Aorta (tissue), 5 donors: ENCODE measurements at places on chromosomes 13 and 19. TPM values are rescaled to one million over a fixed set of nuclear protein-coding genes. Genes with fewer than 3 reads are reported as not detected.

The CTXN1 gene
- total RNA-seq: 2.5 TPM

The S1PR5 gene
- 0.99 TPM for total RNA-seq

The JSRP1 gene
- not detected for total RNA-seq

The ZNF534 gene
- not detected for total RNA-seq

The CCL25 gene
- not detected for total RNA-seq

The ZNF497 gene
- 0.87 TPM for total RNA-seq

The ZNF600 gene
- 14.4 TPM for total RNA-seq

The GPR183 gene
- total RNA-seq: 25.3 TPM

The SMAD9 gene
- 50.8 TPM for total RNA-seq

The EID2B gene
- total RNA-seq: 3.3 TPM

The MAU2 gene
- 82.8 TPM for total RNA-seq

The CLIP3 gene
- total RNA-seq: 37.1 TPM
